Aorta (tissue), 5 donors: ENCODE measurements at places on chromosomes 1 and 21. TPM values are rescaled to one million over a fixed set of nuclear protein-coding genes. Genes with fewer than 3 reads are reported as not detected.

DNA sequence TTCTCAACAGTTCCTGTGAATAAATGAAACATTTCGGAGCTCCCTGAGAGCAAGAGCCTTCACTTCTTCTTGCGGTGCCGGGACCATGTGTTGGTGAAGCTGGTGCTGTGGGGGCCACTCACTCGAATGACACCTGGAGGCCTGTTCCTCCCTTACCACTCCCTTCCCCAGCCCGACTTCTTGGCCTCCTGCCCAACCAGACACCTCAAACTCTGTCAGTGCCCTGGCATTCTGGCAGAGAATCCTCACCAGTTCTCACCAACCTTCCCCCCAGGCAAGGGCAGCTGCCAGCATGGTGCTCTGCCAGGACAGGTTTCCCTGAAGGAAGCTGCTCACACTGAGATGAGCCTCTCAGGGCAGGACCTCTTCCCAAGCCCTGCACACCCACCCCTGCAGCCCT, 68.3 kb downstream of the MPZL1 start:
- no peak for DNase-seq

GRCh38 chr1:245177071-245177900, 22.5 kb downstream of the KIF26B start:
- no peak for DNase-seq

DNA sequence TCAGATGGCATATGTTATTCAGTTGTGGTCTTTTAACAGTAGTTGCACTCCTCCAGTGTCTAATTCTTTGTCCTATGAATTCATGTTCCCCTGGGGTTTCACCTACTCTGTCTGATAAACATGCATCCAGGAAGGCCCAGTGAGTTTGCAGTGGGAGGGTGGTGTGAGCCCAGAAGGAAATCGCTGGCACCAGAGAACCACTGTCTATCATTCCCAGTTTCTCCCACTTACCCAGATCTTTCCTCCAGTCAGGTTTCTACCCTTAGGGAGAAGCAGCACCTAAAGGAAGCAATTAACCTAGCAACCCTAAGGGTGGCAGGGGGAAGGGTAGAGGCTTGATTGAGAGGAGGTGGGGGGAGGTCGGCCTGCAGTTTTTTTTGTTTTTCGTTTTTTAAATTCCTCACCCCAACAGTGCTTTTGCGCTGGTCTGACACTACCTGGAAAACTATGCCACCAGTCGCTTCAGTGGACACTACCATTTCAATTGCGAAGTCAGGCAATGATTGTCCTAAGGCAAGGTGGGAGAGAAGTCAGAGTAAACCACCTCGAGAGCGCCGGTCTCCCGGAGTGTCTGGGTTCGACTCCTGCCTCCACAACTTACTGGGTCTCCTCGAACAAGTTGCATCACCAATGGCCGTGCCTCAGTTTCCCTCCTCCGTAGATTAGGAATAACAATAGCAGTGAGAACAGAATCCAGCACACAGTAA, 766 bp upstream of the SLC44A3 start:
- DNase-seq: no peak

GRCh38 chr1:110390692-110391245, at the start of gene SLC16A4:
Gene SLC16A4, minus strand, starts transcription at chr1:110391026. Its CDS starts 1,703 bp downstream, at chr1:110389323.
- no peak for DNase-seq

GRCh38 chr1:156319664-156320063, 18.4 kb downstream of the CCT3 start:
- DNase-seq: no peak

DNA sequence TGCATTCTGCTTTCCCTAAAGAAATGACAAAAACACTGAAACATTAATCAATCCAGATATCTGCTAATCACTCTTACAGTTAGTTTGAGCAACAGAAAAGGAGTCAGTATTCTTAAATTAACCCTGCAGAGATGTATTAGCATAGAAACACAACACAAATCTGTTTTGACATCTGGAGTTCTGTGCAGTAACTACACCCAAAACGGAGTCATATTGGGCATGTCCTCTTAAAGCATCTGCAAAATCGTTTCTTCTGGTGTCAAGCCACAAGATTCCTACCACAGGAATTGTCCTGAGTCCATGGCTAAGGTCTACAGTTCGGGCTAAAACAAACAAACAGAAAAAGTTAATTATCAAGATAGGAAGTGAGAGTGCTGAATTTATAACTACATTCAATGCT, 332.1 kb upstream of the PKN2 start:
- no peak for DNase-seq

DNA sequence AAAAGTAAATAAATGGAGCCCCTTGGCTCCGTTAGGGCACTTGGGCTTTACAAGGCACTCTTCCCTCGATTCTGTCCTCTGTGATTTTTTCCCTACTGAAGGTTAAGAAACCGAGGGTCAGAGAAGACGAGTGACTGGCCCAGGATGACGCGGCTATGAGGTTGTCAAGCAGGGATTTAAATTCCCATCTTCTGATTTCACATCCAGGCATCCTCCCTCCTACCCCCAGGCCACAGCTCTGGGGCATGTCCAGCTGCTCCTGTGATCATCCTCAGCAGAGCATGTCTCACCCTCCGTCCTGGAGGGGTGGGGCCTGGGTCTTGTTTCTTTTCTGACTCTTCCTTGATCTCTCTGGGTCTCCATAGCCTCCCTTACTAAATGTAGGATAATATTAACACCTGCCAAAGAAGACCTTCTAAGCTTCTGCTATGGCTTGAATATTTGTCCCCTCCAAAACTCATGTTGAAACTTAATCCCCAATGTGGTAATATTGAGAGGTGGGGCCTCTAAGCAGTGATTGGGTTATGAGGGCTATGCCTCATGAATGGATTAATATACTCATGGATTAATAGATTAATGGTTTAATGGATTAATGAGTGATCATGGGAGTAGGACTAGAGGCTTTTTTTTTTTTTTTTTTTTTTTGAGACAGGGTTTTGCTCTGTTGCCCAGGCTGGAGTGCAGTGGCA, 4.6 kb downstream of the CRYBG2 start:
- no peak for DNase-seq

GRCh38 chr1:31871703-31872102, 55.9 kb upstream of the SPOCD1 start:
- DNase-seq: no peak

DNA sequence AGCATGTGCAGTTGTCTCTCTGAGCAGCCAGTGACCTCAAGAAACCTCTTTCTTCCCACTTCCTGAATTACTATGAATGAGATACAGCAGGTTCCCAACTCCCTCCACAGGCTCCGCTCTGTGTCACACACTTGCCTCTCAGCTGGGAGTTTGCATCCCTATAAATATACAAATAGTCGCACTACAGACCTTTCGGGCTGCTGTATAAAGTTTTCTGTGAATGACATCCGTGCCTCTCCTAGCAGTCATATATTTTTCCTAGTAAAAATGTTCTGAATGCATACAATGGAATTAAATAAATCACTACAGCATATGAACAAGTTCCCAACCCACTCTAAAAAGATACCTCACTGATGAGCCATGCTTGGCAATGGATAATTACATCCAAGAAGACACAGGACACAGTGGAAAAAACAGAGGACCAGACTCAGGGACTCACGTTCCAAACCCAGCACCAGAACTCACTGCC, 66.8 kb downstream of the CAPZB start:
- no peak for DNase-seq

DNA sequence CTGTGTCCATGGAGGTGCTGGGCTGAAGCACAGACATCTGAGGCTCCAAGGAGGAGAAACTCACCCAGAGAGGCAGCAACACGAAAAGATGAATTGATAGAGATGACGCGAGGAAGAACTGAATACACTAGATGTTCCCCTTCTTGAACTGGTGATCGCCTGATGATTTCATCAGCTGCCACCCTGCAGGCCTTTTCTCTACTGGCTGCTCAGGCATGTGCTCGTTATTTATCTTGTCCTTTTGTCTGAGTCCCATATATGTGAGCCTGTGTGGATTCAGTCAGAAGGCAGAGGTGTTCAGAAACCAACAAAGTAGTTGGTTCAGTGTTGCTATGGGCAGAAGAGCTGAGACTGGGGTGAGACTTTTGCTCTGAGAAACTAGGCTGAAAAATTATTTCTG, 104.2 kb downstream of the SPATA46 start:
- DNase-seq: no peak

DNA sequence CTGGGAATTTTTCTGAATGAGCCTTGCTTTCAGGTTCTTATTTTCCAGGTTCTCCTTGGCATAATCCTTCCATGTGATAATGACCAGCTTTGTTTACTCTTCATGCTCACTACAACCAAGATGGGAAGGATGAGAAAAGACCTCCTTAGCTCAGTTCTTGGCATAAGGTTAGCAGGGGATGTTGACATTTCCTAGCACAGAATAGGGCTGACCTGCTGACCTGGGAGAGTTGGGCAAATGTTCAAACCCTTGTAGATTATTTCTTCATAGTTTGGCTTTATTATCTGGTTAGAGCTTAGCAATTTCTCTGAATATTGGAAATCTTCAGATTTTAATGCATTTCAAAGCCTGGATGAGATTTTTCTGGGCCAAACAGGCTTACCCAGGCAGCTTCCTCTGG, 23.6 kb upstream of the SYT6 start:
- DNase-seq: no peak

DNA sequence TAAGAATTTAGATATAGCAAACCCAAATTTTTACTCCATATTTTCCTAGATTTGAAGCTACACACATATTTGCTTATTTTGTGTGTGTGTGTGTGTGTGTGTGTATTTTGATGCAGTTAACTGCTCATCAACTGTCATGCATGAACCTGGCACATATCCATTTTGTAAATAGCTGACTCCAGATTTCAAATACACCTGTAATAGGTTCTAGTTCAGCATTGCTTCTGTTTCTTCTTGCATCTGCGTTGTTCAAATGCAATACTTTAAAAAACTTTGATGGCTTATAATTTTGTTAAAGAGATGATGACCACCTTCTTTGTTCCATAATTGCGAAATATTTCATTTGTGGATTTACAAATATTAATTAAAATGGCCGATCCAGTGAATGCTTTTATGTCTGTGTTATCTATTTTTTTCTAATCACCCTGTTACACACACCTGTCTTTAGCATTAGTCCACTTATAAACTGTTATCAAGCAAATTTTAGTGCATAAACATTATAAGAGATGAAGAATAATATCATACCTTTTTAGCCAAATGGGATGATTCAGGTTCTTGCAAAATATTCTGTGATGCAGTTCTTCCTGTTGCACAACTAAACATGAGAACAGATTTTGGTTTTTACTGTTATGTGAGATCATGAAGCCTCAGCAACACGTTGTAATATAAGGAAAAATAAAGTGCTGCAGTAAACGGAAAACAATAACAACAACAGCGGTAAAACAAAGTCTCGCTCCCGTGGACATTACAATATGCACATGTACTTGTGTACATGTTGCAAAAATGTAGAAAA, 12.7 kb upstream of the S100A11 start:
- DNase-seq: no peak

- no peak for DNase-seq
These were observed at the start of gene LRRN2 for GRCh38 chr1:204685236-204686006. Gene LRRN2, minus strand, starts transcription at chr1:204685738. Its CDS starts 65,746 bp downstream, at chr1:204619992.

DNA sequence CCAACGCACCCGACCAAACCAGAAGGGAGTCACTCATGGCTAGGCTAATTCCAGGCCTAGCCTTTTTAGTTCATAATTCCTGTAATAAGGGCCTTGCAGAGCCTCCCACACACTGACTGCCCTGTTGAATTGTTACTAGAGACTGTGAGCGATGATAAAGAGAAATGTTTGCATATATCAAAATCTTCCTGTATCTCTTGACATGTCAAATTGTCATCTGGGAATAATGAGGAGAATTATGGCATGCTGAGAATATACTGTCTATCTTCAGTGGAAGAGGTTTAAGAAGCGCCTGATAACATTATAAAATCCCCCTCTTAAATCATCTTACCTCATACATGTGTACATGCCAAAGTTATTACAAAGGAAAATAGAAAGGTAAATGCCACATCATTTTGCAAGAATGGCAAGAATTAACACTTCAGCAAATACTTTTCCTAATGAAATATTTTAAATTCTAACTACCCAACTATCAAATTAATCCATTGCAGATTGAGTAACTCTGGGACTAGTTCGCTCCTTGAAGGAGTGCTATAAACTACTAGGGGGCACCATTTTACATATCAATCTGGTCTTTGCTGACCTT, 144.1 kb downstream of the CENPF start:
- no peak for DNase-seq

DNA sequence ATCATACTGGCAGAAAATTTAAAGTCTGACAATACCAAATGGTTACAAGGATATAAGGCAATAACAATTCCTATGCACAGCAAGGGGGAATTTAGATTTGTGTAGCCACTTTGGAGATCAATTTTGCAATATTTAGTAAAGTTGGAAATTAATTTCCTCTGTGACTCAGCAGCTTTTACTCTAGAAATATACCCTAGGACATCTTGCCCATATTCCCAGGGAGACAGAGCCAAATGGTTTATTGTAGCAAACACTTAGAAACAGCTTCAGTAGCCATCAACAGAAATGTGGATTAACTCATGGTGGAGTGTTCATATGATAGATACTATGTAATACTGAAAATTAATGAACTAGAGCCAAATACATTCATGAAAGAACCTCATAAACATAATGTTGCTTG, 104.6 kb downstream of the BACH1 start:
- DNase-seq: no peak

GRCh38 chr21:32371913-32372314, 20.9 kb downstream of the URB1 start:
- DNase-seq: no peak

DNA sequence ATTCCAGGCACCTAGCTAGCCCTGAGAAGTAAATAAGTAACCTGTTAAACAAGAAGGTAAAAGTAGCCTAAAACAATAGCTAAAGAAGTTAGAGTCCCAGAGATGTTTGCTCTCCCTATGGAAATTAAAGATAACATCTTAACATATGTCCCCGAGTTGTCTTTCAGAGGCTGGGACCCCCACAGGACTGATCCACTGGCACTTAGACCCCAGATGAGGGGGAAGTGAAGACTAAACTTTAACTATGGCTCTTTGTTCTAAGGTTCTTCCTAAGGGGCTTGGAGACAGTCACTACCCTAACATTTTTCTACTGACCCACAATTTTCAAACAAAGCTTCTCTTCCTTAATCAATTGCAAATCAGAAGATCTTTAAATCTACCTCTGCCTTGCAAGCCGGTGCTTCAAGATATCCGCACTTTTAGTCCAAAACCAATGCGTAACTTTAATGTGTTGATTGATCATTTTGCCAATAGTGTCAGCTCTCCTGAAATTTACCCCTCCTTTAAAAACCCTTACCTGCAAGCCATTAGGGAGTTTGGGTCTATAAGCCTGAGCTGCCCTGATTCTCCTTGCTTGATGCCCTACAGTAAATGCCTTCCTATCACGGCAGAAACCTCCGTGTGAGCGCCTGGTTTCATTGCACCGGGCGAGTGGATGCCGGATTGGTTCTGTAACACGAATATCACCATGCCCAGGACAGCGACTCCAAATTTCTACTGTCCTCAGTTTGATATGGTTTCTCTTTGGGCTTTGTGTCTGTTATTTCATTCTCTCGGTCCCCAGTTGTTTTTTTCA, 404.4 kb downstream of the SIPA1L2 start:
- no peak for DNase-seq

GRCh38 chr1:203127666-203128430, at the start of gene ADORA1:
Gene ADORA1, plus strand, starts transcription at chr1:203127726. Its CDS starts 1,116 bp downstream, at chr1:203128842.
- peak; percentile 88 for DNase-seq

Gene CSF3R
- total RNA-seq: 26.7 TPM

Gene PCNX2
- 14.7 TPM for total RNA-seq

Gene OR14K1
- total RNA-seq: 0.62 TPM

Gene CACNA1S
- not detected for total RNA-seq

Gene NCDN
- 20.4 TPM for total RNA-seq

Gene RCC1
- 9.0 TPM for total RNA-seq

Gene LRRC8D
- total RNA-seq: 4.8 TPM

Gene S1PR1
- 51.3 TPM for total RNA-seq

Gene C1orf167
- total RNA-seq: 1.3 TPM

Gene PROK1
- 0.27 TPM for total RNA-seq

Gene AVPR1B
- not detected for total RNA-seq
